ENCODE measurements at places on chromosomes 12 and 14.

DNA sequence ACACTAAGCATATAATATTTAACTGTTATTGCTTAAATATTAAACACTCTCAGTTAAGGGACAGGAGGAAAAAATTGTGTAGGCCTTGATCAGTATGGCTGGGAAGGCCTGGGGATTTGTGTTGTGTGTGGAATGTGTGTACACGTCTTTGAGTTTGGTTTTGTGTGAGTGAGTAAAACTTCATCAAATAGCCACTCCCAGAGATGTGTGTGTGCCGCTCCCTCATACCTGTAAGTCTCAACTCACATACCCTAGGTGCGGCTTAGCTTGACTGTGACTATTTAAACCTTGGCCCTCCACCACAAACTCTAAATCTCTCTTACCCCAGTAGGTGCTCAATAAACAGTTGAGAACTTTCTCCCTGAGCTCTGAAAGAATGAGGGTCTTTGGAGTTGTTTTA, 64.3 kb downstream of the FLRT2 start:
- no peak for DNase-seq

GRCh38 chr12:12376646-12377448, 20.0 kb downstream of the BORCS5 start:
- DNase-seq: no peak

- DNase-seq: no peak
These were observed 57.8 kb downstream of the LRP6 start for GRCh38 chr12:12209043-12209442.

DNA sequence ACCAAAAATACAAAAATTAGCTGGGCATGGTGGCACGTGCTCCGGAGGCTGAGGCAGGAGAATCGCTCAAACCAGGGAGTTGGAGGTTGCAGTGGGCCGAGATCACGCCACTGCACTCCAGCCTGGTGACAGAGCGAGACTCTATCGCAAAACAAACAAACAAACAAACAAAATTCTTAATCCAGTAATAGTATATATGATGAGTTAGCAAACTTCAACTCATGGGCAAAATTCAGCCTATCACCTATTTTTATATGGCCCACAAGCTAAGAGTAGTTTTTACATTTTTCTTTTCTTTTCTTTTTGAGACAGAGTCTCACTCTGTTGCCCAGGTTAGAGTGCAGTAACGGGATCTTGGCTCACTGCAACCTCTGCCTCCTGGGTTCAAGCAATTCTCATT, 14.9 kb downstream of the ATF7 start:
- no peak for DNase-seq

DNA sequence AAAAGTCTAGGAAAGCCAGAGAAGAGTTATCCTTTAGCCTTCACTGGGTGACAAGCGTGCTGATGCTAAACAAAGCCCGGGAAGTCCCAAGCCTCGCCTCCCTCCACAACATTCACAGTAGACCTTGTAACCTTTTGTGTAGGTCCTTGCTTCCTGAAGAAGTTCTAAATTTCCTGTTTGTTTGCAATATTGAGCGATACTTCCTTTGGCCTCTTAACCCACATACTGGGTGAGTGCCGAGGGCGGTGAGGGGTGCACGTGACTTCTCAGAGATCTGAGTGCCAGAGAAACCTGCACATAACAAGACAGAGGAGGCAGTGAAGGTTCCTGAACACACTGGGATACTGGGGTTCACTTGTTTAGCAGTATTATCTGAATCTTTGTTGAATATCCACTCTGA, 134.3 kb downstream of the PLXNC1 start:
- DNase-seq: no peak

DNA sequence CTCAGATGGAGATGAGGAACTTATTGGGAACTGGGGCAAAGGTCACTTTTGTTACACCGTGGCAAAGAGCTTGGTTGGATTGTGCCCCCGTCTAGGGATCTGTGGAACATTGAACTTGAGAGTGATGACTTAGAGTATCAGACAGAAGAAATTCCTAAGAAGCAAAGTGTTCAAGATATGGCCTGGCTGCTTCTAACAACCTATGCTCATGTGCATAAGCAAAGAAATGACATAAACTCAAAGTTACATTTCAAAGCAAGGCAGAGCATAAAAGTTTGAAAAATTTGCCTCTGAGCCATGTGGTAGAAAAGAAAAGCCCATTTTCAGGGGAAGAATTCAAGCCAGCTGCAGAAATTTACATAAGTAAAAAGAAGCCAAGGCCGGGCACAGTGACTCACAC, 21.5 kb upstream of the RAP1B start:
- DNase-seq: no peak

- DNase-seq: no peak
These were observed 9.6 kb upstream of the SNAPC1 start for GRCh38 chr14:61752626-61753025.

DNA sequence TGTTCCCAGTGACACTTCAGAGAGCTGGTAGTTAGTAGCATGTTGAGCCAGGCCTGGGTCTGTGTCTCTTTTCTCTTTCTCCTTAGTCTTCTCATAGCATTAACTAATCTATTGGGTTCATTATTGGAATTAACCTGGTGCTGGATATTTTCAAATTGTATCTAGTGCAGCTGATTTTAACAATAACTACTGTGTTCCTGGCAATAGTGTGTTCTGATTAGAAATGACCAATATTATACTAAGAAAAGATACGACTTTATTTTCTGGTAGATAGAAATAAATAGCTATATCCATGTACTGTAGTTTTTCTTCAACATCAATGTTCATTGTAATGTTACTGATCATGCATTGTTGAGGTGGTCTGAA, 3.0 kb downstream of the FOS start:
- DNase-seq: peak; percentile 50

- no peak for DNase-seq
These were observed 1.2 kb downstream of the SPPL3 start for GRCh38 chr12:120902846-120903411.

DNA sequence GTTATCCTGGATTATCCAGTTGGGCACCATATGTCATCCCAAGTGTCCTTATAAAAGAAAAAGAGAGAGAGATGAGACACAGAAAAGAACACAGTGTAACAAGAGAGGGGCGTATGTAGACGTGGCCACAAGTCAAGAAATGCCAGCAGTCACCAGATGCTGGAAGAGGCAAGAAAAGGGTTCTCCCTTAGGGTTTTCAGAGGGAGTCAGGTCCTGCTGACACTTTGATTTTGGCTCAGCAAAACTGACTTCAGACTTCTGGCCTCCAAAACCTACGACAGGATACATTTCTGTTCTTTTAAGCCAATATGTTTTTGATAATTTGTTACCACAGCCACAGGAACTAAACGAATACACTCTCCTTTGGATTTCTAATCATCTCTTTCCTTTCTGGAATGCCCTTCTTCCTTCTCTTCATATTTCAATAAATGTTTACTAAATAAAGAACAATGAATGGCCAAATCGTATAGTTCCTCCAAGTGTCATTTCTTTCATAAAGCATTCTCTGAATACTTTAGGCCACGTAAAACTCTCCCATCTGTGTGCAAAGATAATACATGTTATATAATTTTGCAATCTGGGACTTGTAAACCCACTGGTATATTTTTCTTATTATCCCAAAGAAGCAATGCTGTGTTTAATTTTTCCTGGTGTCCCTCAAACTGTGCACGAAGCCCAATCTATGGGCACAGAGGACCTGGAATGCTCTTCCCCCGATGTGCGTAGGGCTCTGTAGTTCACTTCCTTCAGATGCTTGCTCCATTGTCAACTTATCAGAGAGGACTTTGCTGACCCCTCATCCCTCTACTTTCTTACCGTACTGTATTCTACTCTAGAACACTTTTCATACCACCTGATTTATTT, 303.6 kb downstream of the CEP128 start:
- no peak for DNase-seq

DNA sequence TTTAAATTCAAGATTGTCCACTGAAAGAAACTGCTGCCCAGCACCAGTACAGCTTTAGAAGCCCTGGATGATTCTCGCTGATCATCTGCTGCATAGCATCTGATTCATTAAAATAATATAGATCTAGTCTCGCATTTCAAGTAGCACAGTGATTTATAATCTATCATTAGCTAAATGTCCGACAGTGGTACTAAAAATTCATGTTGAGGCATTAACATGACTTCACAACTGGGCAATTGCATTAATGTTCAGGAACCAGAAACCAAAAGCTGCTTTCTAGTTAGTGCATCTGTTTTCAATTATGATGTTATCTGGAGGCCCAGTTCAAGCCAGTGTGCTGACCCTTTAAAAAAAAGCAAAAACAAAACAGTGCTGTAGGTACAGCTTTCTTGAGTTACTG, 1987.2 kb upstream of the SEL1L start:
- DNase-seq: no peak

DNA sequence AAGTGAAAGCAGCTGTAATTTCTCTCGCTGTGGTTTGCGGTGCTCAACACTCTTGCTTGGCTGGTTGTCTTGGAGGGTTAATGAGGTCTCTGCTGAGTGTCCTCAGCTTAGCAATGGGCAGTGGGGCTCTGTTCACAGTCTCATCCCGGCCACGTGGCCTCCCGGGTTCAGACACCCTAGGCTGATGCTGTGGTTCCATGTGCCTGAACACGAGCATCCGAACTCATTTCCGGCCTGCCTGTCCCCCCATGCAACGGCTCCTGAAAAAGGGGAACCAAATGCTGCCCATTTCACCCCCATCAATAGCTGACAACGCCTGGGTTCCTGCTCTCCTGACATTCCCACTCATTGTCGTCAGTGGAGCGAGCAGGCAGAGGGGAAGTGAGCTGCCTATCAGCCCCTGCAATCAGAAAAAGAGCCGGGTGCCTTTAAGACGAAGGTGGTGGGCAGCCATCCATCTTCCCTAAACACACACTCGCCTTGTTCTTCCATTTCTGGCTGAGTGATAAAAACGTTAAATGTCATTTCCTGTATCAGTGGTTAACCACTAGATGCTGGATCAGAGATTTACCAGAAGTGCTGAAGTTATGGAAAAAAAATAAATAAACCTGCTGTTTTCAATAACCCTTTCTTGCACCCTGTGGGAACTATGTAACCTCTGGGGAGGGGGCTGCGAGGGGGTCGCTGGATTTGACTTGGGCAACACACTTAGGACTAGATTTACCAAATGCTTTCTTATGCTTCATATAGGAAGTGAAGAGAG, 60.3 kb upstream of the BCL2L14 start:
- peak; percentile 20 for DNase-seq

Data from hippocampal formation (tissue), 2 donors.